ENCODE measurements at places on chromosomes 12 and 14.

GRCh38 chr12:98470469-98471082, 44.8 kb upstream of the TMPO start:
- no peak for DNase-seq

- DNase-seq = no peak
Observed at GRCh38 chr12:30827101-30828066, 72.6 kb upstream of the CAPRIN2 start.

GRCh38 chr14:94423453-94424056, 29.0 kb downstream of the SERPINA11 start:
- no peak for DNase-seq

DNA sequence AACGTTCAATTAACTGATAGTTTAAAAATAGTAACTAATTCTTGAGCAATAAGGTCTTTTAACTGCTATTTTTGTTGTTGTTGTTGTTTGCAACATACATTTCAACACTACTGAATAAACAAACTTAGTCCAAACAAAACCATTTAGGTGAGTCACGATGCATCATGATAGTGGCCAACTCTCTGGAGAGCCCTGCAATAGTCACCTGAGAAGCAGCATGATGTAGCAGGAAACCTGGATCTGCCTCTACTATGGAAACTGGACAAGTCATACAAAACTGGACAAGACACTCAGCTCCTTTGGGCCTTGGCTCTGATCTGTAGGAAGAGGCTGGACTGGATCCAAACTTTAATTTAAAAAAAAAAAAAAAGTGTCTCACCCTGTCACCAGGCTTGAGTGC, 117.3 kb downstream of the MED13L start:
- DNase-seq = no peak

GRCh38 chr12:64826234-64826633, 1.8 kb downstream of the TBC1D30 start:
- DNase-seq = no peak

Data from activated CD4-positive, CD25-positive, alpha-beta regulatory T cell (primary cell).